ENCODE measurements at places on chromosomes 4 and X. TPM values are rescaled to one million over a fixed set of nuclear protein-coding genes. Genes with fewer than 3 reads are reported as not detected.
A peak's percentile ranks its signal among the peaks of the same experiment; 100 is the strongest.

Gene SOD3
- total RNA-seq, result not detected

Gene USP17L28
- not detected for total RNA-seq

Gene BBS12
- total RNA-seq, result 1.7 TPM

Gene GYPE
- total RNA-seq, result 2.1 TPM

Gene NAA11
- total RNA-seq, result not detected

Gene SLC4A4
- 1.2 TPM for total RNA-seq

DNA sequence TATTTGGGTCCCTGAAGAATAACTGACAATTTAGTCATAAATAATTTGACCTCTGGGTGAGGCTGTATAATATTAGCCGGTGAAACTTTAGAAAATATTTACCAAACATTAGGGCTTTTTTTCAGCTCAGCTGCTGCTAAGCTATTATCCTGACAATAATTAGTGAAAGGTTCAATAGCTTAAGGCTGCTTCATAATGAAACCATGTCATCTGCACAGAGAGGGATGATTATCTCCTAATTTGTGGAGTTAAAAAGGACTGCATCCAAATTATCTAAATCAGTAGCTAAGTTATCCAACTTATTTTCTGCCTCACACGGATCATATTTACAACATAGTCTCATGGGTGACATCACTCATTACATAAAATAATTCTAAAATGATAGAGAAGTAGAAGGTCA lies 1249.8 kb downstream of the RAPGEF2 start:
- no peaks in the 10 kb centered on the region for H3K36me3 ChIP-seq
- no peak overlapping the region for H3K27ac ChIP-seq
- DNase-seq, result no peak
- H3K4me3 ChIP-seq, result no peak overlapping the region
- no peaks in the 10 kb centered on the region for H3K4me1 ChIP-seq
- no peaks in the 10 kb centered on the region for H3K27me3 ChIP-seq

- no peaks in the 10 kb centered on the region for H3K27me3 ChIP-seq
- DNase-seq, result no peak
- H3K4me1 ChIP-seq, result peaks cover 9% of the 10 kb centered on the region
Measured at GRCh38 chrX:54776987-54777672, 20.9 kb downstream of the ITIH6 start.

- H3K27ac ChIP-seq, result no peak overlapping the region
- no peak for DNase-seq
- H3K27me3 ChIP-seq, result no peaks in the 10 kb centered on the region
Measured at GRCh38 chr4:10623241-10623640, 61.3 kb downstream of the CLNK start.

- H3K4me3 ChIP-seq, result no peak overlapping the region
- H3K36me3 ChIP-seq, result no peaks in the 10 kb centered on the region
- no peaks in the 10 kb centered on the region for H3K4me1 ChIP-seq
- no peaks in the 10 kb centered on the region for H3K27me3 ChIP-seq
- H3K27ac ChIP-seq, result no peak overlapping the region
Measured at GRCh38 chr4:121875652-121876051, 5.4 kb upstream of the BBS7 start.

DNA sequence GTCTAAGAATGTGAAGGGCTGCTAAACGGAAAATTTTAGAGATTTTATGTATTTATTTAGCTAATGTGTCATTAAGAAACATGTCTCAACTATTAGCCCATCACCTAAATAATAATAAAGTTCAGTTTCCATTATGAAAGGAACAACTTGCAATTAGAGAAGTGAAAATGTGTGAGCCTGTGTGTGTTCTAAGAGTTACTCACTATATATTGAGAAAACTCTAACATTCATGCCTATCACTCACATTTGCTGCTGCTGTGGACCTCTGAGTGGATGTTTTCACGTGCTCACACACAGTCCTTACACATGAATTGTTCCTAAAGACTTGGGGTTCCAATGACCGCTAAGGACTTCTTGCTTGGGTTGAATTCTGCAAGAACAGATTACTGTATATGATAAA lies 364.0 kb downstream of the TMA16 start:
- H3K36me3 ChIP-seq, result no peaks in the 10 kb centered on the region
- no peak overlapping the region for H3K4me3 ChIP-seq
- no peak for DNase-seq
- H3K27me3 ChIP-seq, result no peaks in the 10 kb centered on the region

DNA sequence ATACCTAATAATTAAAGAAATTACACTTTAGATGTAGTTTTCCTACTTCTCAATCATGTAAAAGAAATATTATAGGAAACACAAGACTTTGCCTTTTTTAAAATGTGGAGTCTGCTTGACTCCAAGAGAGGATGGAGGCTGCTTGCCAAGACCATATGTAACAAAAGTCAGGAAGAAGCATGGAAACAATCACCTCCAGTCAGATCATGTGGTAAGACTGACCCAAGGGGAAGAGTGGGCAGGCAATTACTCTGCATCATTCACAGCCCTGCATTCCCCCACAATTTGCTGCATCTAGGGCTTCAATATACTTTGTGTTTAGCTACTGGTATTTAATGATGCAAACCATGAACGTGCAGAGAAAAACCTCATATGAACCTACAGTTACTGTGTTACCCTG lies 78.0 kb upstream of the RXFP1 start:
- H3K36me3 ChIP-seq, result no peaks in the 10 kb centered on the region
- no peaks in the 10 kb centered on the region for H3K27me3 ChIP-seq
- no peaks in the 10 kb centered on the region for H3K4me1 ChIP-seq
- no peak overlapping the region for H3K4me3 ChIP-seq

DNA sequence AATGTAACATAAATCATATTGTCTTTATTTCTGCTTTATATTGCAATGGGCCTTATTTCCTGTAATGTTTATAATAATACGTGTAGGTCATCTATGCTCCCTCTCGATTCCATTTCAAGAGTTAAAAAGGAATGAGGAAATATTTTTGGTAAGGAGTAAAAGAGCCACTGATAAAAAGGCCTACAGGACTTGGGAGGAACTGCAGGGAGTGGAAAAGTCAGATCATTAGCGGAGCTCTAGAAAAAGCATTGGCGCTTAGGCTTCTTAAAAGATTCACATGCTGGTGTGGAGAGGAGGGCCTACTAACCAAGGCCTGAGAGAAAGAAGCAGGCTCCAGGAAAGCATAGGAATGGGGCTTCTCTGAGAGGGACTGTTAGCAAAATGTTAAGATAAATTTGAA lies 82.9 kb upstream of the PNPLA4 start:
- H3K4me1 ChIP-seq, result no peaks in the 10 kb centered on the region
- no peak for DNase-seq
- no peak overlapping the region for H3K4me3 ChIP-seq

GRCh38 chr4:101037938-101038413 lies 309.4 kb downstream of the PPP3CA start:
- H3K36me3 ChIP-seq, result no peaks in the 10 kb centered on the region
- no peak overlapping the region for H3K27ac ChIP-seq
- DNase-seq, result no peak
- H3K4me3 ChIP-seq, result no peak overlapping the region
- no peaks in the 10 kb centered on the region for H3K27me3 ChIP-seq
- H3K4me1 ChIP-seq, result peaks cover 20% of the 10 kb centered on the region

DNA sequence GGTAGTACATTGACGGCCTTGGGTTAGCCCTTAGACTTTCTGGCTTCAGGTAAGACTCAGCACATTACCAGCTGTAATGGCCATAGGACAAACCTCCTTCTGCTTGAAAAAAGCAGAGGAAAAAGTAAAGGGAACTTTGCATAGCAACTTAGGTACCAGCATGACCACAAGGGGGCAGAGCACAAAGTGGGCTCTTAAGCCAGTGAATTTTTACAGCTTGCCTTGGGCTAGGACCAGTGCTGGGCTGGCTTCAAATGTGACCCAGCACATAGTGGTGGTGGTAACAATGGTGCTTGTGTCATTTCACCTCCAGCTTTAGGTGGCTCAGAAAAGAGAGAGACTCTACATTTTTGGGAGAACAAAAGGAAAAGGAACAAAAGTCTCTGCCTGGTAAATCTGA lies 66.1 kb downstream of the KLHL4 start:
- H3K27ac ChIP-seq, result no peak overlapping the region
- no peak overlapping the region for H3K4me3 ChIP-seq
- DNase-seq, result no peak

DNA sequence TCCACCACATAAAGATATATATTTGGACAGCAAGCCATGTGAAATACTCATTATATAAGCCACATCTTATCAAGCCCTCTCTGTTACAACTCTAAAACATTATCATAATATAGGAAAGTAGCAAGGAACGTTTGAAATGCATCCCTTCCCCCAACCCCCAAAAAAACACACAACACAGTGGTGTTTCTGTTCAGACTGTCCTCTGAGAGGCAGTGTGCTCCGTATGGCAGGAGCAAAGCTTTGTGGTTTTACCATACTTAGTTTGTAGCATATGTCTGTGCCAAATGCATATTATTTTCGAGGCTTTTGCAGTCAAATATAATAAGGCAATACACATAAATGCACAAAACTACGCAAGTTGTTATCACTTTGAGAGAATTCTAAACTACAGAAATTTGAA lies 194.2 kb downstream of the RAPGEF2 start:
- H3K27ac ChIP-seq, result no peak overlapping the region
- no peaks in the 10 kb centered on the region for H3K4me1 ChIP-seq
- DNase-seq, result no peak
- H3K4me3 ChIP-seq, result no peak overlapping the region

DNA sequence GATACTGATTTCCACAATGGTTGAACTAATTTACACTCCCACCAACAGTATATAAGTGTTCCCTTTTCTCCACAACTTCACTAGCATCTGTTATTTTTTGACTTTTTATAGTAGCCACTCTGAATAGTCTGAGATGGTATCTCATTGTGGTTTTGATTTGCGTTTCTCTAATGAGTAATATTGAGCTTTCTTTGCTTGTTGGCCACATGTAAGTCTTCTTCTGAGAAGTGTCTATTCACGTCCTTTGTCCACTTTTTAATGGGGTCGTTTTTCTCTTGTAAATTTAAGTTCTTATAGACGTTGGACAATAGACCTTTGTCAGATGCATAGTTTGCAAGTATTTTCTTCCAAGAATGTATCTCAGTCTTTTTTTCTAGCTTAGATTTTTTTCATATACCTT lies 10.0 kb downstream of the FBXW7 start:
- DNase-seq, result no peak
- H3K36me3 ChIP-seq, result no peaks in the 10 kb centered on the region
- H3K4me3 ChIP-seq, result no peak overlapping the region
- H3K27ac ChIP-seq, result no peak overlapping the region
- H3K27me3 ChIP-seq, result no peaks in the 10 kb centered on the region
- H3K4me1 ChIP-seq, result peaks cover 44% of the 10 kb centered on the region

GRCh38 chrX:71111141-71111843 lies at the start of gene IL2RG:
Gene IL2RG (minus strand): TSS chrX:71111577. CDS start chrX:71111539, 38 bp downstream.
- no peaks in the 10 kb centered on the region for H3K27me3 ChIP-seq
- peak within 1 kb of the TSS; percentile 99 for H3K4me3 ChIP-seq
- H3K36me3 ChIP-seq, result peaks cover 30% of the 10 kb centered on the region
- H3K27ac ChIP-seq, result peak within 1 kb of the TSS; percentile 98
- H3K4me1 ChIP-seq, result peaks cover 44% of the 10 kb centered on the region
- DNase-seq, result peak; percentile 89

DNA sequence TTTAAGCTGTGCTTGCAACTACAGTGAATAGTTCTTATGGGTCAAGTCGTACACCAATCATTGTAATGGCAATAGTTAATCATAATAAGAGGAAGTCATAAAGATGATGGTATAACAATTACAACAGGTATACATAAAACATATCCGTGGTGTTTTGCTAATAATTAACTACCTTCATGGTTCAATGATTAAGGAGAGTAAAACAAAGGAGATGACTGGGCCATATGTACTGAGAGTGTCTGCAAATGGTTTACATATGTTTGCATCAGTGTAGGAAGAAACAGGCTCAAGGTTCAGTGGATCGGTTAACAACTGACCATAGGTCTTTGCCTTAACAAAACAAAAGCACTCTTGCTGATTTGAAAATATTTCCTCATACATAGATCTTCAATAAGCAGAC lies 253.0 kb downstream of the COX7B2 start:
- no peak overlapping the region for H3K27ac ChIP-seq
- DNase-seq, result no peak
- no peak overlapping the region for H3K4me3 ChIP-seq
- no peaks in the 10 kb centered on the region for H3K36me3 ChIP-seq

DNA sequence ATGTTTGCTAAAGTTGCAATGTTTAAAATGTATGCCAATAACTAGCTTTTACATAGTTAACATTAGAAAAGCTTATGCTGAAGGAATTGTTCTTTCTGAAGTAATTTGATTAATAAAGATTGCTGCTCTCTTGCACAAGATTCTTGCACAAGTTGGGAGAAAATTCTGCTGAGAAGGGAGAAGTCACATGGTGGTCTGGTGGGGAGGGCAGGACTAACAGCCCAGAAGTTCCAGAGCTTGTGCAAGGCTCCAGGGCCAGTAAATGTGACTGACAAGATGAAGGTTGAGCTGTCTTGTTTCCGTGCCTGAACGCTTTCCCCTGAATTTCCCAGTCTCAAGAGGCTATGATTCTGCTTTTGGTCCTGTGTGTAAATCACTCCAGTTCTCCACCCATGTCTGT lies 112.9 kb upstream of the VCX start:
- H3K4me1 ChIP-seq, result no peaks in the 10 kb centered on the region
- no peaks in the 10 kb centered on the region for H3K36me3 ChIP-seq
- H3K27ac ChIP-seq, result no peak overlapping the region

DNA sequence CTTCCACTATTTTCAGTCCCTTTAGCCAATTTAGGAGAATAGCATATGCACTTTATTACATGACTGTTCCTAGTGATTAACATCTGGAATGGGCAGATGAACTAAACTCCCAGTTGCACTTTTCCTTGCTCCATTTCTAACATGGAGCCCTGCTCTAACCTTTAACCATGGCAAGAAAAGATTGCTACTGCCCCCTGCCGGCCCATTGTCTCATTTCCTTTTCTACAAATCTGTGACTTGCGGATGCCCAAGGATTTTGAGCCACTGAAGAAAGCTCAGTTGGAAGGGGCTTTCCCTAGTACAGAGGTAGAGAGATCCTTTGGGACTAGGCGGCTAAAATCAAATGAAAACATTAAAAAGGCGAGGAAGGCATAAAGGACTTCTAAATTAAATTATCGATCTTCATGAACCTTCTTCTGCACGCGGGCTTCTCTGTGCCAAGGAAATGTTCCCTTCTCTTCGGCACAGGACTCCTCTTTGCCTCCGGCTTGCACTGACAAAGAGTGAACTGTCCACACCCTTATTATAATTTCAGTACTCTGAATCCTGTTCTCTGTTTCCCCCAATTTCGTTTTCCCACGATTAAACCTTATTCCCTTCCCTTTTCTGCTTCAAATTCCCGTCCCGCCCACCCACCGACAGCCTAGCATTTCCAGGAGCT lies 577 bp upstream of the GLRA2 start:
- no peaks in the 10 kb centered on the region for H3K36me3 ChIP-seq
- H3K27ac ChIP-seq, result no peak overlapping the region
- H3K4me1 ChIP-seq, result no peaks in the 10 kb centered on the region
- DNase-seq, result peak; percentile 1
- no peak overlapping the region for H3K4me3 ChIP-seq

GRCh38 chrX:1419545-1420355 lies 27.8 kb upstream of the SLC25A6 start:
- H3K27ac ChIP-seq, result no peak overlapping the region
- H3K4me3 ChIP-seq, result no peak overlapping the region
- no peak for DNase-seq
- no peaks in the 10 kb centered on the region for H3K27me3 ChIP-seq
- H3K36me3 ChIP-seq, result peaks cover 48% of the 10 kb centered on the region

- no peak overlapping the region for H3K4me3 ChIP-seq
- H3K27me3 ChIP-seq, result no peaks in the 10 kb centered on the region
- no peak overlapping the region for H3K27ac ChIP-seq
- H3K4me1 ChIP-seq, result no peaks in the 10 kb centered on the region
- no peaks in the 10 kb centered on the region for H3K36me3 ChIP-seq
- DNase-seq, result no peak
Measured at GRCh38 chr4:156924774-156925315, 46.8 kb downstream of the PDGFC start.

Data from CD8-positive, alpha-beta memory T cell (primary cell).